Stimulated activated CD8-positive, alpha-beta memory T cell treated with anti-CD3 and anti-CD28 coated beads, Interleukin-15, amount 100 ng/mL, for 24 hours (primary cell): ENCODE measurements at places on chromosomes 5 and 9.

DNA sequence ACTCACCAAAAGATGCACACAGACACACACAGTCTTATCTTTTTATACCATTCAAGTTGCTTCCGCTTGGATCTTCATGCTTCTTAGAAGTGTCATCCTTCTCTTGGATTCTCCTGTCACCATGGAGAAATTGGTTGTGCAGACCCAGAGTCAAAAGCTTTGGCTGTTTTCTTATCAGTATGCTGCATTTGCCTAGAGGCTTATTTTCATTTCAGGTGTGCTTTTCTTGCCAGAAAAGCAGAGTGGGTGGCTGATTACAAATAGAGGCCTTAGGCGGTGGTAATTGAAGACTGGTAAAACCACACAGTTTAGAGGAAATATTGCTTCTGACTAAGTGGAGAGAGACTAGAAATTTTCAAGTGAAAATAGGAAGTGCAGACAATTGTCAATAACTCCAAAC is 70.2 kb upstream of the TLE4 start:
- DNase-seq = no peak

DNA sequence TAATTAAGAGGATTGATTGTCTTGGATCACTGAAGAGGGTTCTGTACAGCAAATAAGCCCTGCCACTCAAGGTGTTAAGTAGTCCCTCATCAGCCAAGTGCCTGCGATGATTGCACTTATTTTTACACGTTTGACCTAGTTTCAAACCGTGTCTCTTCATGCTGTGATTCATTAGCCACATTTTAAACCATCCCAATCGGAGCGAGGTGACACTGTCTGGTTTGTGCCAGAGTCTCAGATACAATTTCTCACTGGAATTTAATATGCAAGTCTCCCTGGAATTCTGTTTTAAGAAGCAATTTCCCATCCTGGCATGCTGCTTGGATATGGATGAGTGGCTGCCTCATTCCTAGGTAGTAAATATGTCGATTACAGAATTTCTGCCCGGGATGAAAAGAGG is 1.6 kb downstream of the INSYN2B start:
- DNase-seq = no peak

- DNase-seq = no peak
Observed at GRCh38 chr5:74322944-74323343, 317.6 kb downstream of the ENC1 start.

DNA sequence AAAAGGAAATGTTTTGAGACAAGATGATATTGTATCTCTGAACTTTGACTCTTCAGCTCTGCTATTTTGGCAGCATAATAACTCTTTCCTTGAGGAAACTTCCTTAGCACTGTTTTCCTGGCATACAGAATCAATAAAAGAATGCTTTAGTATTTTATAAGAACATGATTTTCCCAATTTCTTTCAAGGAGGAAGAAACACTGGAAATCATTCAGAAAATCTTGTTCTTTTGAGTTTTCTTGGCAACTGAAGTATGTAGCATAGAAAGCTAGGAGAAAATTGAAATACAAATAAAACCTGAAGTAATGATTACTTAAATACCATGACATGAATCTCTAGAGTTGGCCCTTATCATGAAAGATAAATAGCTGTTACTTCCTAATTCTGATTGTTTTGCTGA is 461.4 kb upstream of the ZNF608 start:
- DNase-seq = no peak

DNA sequence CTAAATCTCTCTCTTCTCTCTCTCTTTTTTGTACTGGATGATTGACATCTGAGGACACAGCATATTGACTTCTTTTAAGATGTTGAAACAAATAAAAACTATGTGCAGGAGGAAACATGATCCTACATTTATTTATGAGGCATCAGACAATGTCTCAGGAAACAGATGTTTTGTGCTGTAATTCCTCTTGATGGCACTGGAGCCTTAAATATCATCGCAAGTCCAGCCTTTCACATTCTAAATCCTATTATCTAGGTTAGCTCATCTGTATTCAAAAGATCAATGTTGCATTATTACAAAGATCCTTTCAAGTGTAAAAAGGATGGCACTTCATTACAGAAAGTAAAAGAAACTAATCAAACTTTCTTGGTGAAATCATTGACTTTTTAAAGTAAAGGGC is 63.9 kb downstream of the MAT2B start:
- no peak for DNase-seq
